Endodermal cell (in vitro differentiated cells): ENCODE measurements at places on chromosomes 2 and 18. TPM values are rescaled to one million over a fixed set of nuclear protein-coding genes. Genes with fewer than 3 reads are reported as not detected.
A peak's percentile ranks its signal among the peaks of the same experiment; 100 is the strongest.

- no peak for DNase-seq
- H3K36me3 ChIP-seq: peaks cover 18% of the 10 kb centered on the region
- no peak overlapping the region for H3K27ac ChIP-seq
- no peaks in the 10 kb centered on the region for H3K4me1 ChIP-seq
- H3K27me3 ChIP-seq: no peaks in the 10 kb centered on the region
Observed at GRCh38 chr2:158477202-158477601, 20.4 kb downstream of the PKP4 start.

G6PC2 gene
- total RNA-seq: not detected in 2 replicates

GRCh38 chr18:48815581-48816324 is 135.0 kb downstream of the SMAD7 start:
- peak; percentile 14 for DNase-seq
- H3K4me3 ChIP-seq: no peak overlapping the region
- H3K36me3 ChIP-seq: peaks cover 13% of the 10 kb centered on the region

GRCh38 chr2:119659601-119660342 is 19.2 kb upstream of the TMEM177 start:
- no peaks in the 10 kb centered on the region for H3K36me3 ChIP-seq
- peak; percentile 85 for DNase-seq
- no peak overlapping the region for H3K27ac ChIP-seq
- H3K4me3 ChIP-seq: no peak overlapping the region
- H3K4me1 ChIP-seq: no peaks in the 10 kb centered on the region
- H3K27me3 ChIP-seq: no peaks in the 10 kb centered on the region

GRCh38 chr18:6495536-6495935 is 80.8 kb upstream of the L3MBTL4 start:
- no peaks in the 10 kb centered on the region for H3K4me1 ChIP-seq
- H3K4me3 ChIP-seq: no peak overlapping the region
- no peak for DNase-seq
- H3K36me3 ChIP-seq: no peaks in the 10 kb centered on the region

DNA sequence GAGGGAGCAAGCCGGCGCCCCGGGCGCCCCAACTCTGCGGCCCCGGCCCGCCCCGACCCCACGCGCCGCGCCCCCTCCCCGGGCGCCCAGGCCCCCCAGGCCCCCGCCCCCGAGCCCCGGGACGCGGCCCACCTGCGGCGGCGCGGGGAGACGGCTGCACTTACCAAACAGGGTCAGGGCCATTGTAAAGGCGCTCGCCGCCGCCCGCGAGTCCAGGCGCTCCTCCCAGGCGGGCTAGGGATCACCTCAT is 526 bp downstream of the CHN1 start:
- H3K4me3 ChIP-seq: peak overlapping the region; percentile 90
- H3K36me3 ChIP-seq: no peaks in the 10 kb centered on the region
- H3K4me1 ChIP-seq: peaks cover 8% of the 10 kb centered on the region
- no peaks in the 10 kb centered on the region for H3K27me3 ChIP-seq
- DNase-seq: no peak

DNA sequence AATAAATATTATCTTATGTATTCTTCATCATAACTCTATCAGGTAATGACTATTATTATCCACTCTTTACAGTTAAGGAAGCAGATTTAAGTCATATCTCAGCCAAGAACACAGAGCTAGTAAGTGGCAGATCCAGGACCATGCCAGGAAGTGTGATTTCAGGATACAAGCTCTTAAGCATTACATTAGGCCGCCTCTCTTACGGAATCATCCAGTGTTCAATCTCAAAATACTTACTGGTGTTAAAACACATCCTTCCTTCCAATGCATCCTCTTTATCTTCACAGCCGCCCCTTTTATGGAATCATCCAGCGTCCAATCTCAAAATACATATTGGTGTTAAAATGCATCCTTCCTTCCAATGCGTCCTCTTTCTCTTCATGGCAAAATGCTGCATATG is 14.7 kb upstream of the RGPD4 start:
- DNase-seq: no peak
- no peak overlapping the region for H3K4me3 ChIP-seq

GRCh38 chr2:161233858-161234431 is 73.7 kb downstream of the TANK start:
- DNase-seq: no peak
- no peaks in the 10 kb centered on the region for H3K27me3 ChIP-seq
- H3K36me3 ChIP-seq: peaks cover 8% of the 10 kb centered on the region
- H3K4me3 ChIP-seq: no peak overlapping the region
- H3K4me1 ChIP-seq: no peaks in the 10 kb centered on the region

GRCh38 chr18:7164323-7165004 is 46.9 kb upstream of the LAMA1 start:
- peaks cover 7% of the 10 kb centered on the region for H3K27me3 ChIP-seq
- H3K36me3 ChIP-seq: no peaks in the 10 kb centered on the region
- no peak overlapping the region for H3K27ac ChIP-seq
- H3K4me3 ChIP-seq: no peak overlapping the region
- DNase-seq: peak; percentile 64
- H3K4me1 ChIP-seq: peaks cover 11% of the 10 kb centered on the region

- peaks cover 6% of the 10 kb centered on the region for H3K4me1 ChIP-seq
- H3K4me3 ChIP-seq: no peak overlapping the region
- DNase-seq: no peak
- no peak overlapping the region for H3K27ac ChIP-seq
- no peaks in the 10 kb centered on the region for H3K36me3 ChIP-seq
- H3K27me3 ChIP-seq: no peaks in the 10 kb centered on the region
Observed at GRCh38 chr2:120312076-120312475, 33.9 kb upstream of the INHBB start.

IL36RN gene
- total RNA-seq: not detected in 2 replicates

TGFA gene
- total RNA-seq: 2.0 and 2.3 TPM in 2 replicates

GRCh38 chr2:174477759-174478158 is 9.1 kb downstream of the GPR155 start:
- no peaks in the 10 kb centered on the region for H3K4me1 ChIP-seq
- H3K4me3 ChIP-seq: no peak overlapping the region
- DNase-seq: no peak
- no peaks in the 10 kb centered on the region for H3K36me3 ChIP-seq

- H3K36me3 ChIP-seq: peaks cover 46% of the 10 kb centered on the region
- H3K4me1 ChIP-seq: no peaks in the 10 kb centered on the region
- peak overlapping the region; percentile 97 for H3K4me3 ChIP-seq
- H3K27ac ChIP-seq: peak overlapping the region; percentile 47
Observed at GRCh38 chr2:27627963-27628766, 647 bp downstream of the CCDC121 start.

DNA sequence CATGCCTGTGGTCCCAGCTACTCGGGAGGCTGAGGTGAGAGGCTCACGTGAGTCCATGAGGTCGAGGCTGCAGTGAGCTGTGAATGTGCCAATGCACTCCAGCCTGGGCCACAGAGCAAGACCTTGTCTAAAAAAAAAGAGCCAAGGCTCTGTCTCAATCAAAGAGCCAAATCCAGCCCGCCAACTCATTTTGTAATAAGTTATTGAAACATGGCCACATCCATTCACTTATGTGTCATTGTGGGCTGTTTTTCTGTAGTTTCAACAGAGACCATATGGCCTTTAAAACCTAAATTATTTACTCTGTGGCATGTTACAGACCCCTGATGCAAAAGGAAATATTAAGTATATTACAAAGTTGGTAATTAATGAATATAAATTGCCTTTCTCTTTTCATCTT is 60.8 kb downstream of the GPR39 start:
- peaks cover 5% of the 10 kb centered on the region for H3K4me1 ChIP-seq
- peaks cover 4% of the 10 kb centered on the region for H3K36me3 ChIP-seq
- no peak overlapping the region for H3K27ac ChIP-seq
- no peak overlapping the region for H3K4me3 ChIP-seq

GRCh38 chr2:39181297-39181696 is 60.4 kb upstream of the SOS1 start:
- no peak for DNase-seq
- no peaks in the 10 kb centered on the region for H3K27me3 ChIP-seq
- no peak overlapping the region for H3K4me3 ChIP-seq
- H3K36me3 ChIP-seq: no peaks in the 10 kb centered on the region
- no peak overlapping the region for H3K27ac ChIP-seq

DNA sequence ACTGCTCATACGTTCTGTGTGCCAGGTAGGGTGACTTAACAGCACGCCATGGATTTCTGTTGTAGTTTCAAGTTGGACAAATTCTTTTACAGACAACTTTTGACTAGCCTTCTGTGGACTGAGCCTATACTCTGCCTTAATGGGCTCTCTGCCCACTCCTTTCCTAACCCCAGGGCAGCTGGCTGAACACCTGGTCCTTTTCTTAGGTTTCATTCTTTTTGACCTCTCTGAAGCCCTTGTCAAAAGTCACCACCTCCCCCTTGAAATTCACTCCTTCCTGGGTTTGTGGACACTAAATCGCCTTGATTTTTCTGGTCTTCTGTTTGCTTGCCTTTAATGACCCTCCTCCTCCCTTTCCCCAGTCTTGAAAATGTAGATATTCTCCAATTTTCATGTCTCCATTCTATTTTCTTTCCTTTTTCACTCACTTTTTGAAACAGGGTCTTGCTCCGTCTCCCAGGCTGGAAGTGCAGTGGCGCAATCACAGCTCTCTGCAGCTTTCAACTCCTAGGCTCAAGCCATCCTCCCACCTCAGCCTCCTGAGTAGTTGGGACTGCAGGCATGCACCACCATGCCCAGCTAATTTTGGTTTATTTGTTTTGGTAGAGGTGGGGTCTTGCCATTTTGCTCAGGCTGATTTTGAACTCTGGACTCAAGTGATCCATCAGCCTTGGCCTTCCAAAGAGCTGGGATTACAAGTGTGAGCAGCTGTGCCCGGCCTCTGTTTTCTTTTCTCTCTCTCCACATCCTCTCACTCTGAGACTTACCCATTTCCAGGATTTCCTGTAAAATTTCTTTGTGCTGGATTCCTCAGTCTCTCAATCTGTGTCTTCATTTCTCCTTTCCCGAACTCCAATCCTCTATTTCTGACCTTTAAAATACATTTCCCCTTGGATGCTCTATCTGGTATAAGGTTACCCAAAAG is 112.9 kb downstream of the PLB1 start:
- DNase-seq: no peak
- H3K27me3 ChIP-seq: no peaks in the 10 kb centered on the region
- peaks cover 5% of the 10 kb centered on the region for H3K4me1 ChIP-seq
- no peak overlapping the region for H3K4me3 ChIP-seq

DNA sequence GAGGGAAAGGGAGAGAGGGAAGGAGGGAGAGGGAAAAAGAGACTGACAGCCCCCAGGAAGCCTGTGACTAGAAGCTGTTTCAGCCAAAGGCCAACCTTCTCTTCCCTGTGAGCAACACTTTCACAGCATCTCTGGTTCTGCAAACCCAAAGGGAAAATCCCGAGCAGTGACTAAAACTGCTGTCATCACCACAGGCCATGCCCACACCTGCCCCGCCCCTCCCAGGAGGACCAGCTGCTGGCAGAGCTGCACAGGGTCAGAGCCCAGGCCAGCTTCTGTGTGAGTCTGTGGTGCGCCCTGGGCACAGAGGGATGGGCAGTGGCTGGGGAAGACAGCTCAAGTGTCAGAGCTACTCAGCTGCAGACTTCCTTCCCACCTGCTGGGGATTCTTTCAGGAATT is 64.9 kb upstream of the OTOS start:
- peak; percentile 77 for DNase-seq
- no peaks in the 10 kb centered on the region for H3K27me3 ChIP-seq
- H3K4me1 ChIP-seq: no peaks in the 10 kb centered on the region
- H3K4me3 ChIP-seq: no peak overlapping the region
- H3K27ac ChIP-seq: peak overlapping the region; percentile 78

GRCh38 chr2:176595986-176596385 is 326.7 kb downstream of the MTX2 start:
- no peak overlapping the region for H3K4me3 ChIP-seq
- no peak for DNase-seq
- H3K36me3 ChIP-seq: no peaks in the 10 kb centered on the region
- H3K4me1 ChIP-seq: no peaks in the 10 kb centered on the region
- H3K27me3 ChIP-seq: no peaks in the 10 kb centered on the region

DNA sequence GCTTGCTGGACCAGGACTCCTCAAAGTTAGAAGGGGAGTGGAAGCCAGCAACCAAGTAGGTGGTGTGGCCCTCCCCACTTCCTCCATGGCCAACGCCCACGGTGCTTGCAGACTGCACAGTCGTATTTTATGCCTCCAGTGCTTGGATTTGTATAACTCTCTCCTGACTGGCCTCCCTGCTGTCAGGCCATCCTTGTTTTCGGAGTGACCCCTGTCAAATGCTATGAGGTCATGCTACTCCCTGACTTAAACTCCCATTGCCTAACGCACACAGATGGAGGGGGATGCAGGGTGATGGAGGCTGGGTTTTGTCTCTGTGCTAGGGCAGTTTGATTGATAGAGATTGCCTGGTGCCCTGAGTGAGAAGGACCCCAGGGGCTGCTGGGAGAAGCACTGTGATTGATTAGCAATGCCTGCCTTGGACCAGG is 36.1 kb downstream of the GLI2 start:
- H3K4me3 ChIP-seq: no peak overlapping the region
- no peaks in the 10 kb centered on the region for H3K36me3 ChIP-seq
- peak; percentile 44 for DNase-seq
- no peaks in the 10 kb centered on the region for H3K27me3 ChIP-seq

DNA sequence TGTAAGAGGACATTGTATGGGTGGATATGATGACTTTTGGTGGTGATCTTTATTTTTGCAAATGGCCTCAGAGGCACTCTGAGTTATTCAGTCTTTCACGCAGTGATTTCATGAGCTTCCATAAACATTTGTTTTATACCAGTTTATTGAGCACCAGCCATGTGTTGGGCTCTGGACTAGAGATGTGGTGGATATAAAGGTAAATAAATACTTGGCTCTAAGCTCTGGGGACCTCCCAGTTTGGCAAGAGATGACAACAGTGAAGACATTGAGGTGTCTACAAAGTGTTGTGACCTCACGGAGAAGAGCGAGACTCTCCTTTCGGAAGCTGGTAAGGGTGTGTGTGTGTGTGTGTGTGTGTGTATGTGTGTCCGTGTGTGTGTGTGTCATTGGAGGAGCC is 146.4 kb downstream of the TANC1 start:
- no peaks in the 10 kb centered on the region for H3K27me3 ChIP-seq
- peaks cover 6% of the 10 kb centered on the region for H3K4me1 ChIP-seq
- no peak overlapping the region for H3K27ac ChIP-seq
- H3K4me3 ChIP-seq: no peak overlapping the region

GRCh38 chr2:37211212-37211611 is 14.9 kb downstream of the CEBPZOS start:
- no peaks in the 10 kb centered on the region for H3K27me3 ChIP-seq
- no peaks in the 10 kb centered on the region for H3K4me1 ChIP-seq
- H3K27ac ChIP-seq: no peak overlapping the region
- H3K4me3 ChIP-seq: no peak overlapping the region
- DNase-seq: no peak

DNA sequence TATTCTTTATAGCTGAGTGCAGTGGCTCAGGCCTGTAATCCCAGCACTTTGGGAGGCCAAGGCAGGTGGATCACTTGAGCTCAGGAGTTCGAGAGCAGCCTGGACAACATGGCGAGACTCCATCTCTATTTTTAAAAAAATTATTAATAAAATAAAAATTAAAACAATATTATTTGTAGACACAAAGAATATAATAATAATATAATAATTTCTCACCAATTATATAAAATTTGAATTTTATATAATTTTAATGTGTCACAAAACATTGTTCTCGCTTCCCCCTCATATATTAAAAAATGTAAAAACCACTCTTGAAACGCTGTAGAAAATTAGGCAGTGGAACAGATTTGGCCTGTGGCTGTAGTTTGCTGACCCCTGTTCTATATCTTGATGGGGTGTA is 5.6 kb upstream of the KDM3A start:
- H3K27ac ChIP-seq: no peak overlapping the region
- no peak overlapping the region for H3K4me3 ChIP-seq
- no peaks in the 10 kb centered on the region for H3K36me3 ChIP-seq
- H3K4me1 ChIP-seq: no peaks in the 10 kb centered on the region
- peaks cover 17% of the 10 kb centered on the region for H3K27me3 ChIP-seq
- no peak for DNase-seq

GRCh38 chr2:186554429-186554828 is 35.4 kb upstream of the ITGAV start:
- no peaks in the 10 kb centered on the region for H3K27me3 ChIP-seq
- no peak overlapping the region for H3K27ac ChIP-seq
- peaks cover 12% of the 10 kb centered on the region for H3K4me1 ChIP-seq
- H3K36me3 ChIP-seq: no peaks in the 10 kb centered on the region

GRP gene
- total RNA-seq: 4.4 and 6.1 TPM in 2 replicates
